ENCODE measurements at places on chromosomes 6 and 20. TPM values are rescaled to one million over a fixed set of nuclear protein-coding genes. Genes with fewer than 3 reads are reported as not detected.

DNA sequence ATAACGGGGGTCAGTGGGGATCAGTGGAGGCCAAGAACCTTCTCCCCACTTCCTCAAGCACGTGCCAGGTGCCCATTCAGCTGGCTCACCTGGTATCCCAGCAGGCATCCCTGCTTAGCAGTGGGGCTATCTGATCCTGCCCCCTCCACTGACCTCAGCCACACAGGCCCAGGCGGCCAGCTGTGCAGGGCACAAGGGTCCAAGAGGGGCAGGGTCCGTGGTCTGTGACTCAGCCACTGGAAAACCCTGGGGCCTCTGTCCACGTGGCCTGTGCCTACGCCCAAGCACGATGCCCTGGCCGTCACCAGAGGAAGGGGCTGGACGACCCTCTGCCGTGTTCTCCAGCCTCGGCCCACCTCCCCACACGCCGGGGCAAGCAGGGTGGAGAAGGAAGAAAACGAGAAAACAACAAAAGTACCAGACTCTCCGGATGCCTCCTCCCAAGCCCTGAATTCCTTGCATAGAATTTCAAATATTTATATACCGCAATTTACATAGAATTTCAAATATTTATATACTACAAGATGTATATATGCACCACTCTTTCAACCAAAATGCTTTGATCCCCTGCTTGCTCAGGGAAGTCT lies 12.1 kb downstream of the PXDC1 start:
- H3K4me1 ChIP-seq: peaks cover 3% of the 10 kb centered on the region
- no peak overlapping the region for H3K27ac ChIP-seq
- no peaks in the 10 kb centered on the region for H3K36me3 ChIP-seq
- DNase-seq: no peak

GRCh38 chr20:31707994-31708735 lies 14.5 kb downstream of the BCL2L1 start:
- peak overlapping the region; percentile 56 for H3K27ac ChIP-seq
- no peaks in the 10 kb centered on the region for H3K27me3 ChIP-seq
- no peak for DNase-seq

The SSTR4 gene
- total RNA-seq: not detected

GRCh38 chr6:122755901-122756300 lies 23.6 kb upstream of the FABP7 start:
- H3K27ac ChIP-seq: no peak overlapping the region
- no peaks in the 10 kb centered on the region for H3K36me3 ChIP-seq
- H3K4me3 ChIP-seq: no peak overlapping the region
- no peaks in the 10 kb centered on the region for H3K27me3 ChIP-seq

DNA sequence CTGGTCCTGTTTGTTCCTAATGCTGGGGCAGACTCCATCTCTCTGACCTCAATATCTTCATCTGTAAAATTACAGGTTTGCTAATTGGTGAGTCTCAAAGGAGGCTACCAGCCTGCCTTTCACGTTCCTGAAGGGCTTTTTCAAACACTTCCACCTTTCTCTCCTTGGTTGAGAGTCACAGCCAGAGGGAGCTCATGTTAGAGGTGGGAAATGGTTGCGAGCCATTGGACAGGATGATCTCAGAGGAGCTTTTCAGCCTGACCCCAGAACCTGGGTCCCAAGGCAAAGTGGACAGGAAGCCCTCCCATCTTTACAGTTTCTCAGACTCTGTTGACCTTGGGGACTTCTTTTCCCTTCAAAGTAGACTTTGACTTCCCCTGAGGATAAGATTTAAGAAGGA lies 37.6 kb downstream of the NDUFAF5 start:
- no peak overlapping the region for H3K4me3 ChIP-seq
- peaks cover 11% of the 10 kb centered on the region for H3K4me1 ChIP-seq
- peaks cover 3% of the 10 kb centered on the region for H3K27me3 ChIP-seq
- no peak for DNase-seq
- H3K36me3 ChIP-seq: peaks cover 10% of the 10 kb centered on the region

- H3K4me3 ChIP-seq: no peak overlapping the region
- H3K27me3 ChIP-seq: peaks cover 8% of the 10 kb centered on the region
- H3K36me3 ChIP-seq: peaks cover 2% of the 10 kb centered on the region
- no peaks in the 10 kb centered on the region for H3K4me1 ChIP-seq
- H3K27ac ChIP-seq: no peak overlapping the region
- DNase-seq: no peak
These were observed 14.5 kb downstream of the PERP start for GRCh38 chr6:138092686-138093085.

DNA sequence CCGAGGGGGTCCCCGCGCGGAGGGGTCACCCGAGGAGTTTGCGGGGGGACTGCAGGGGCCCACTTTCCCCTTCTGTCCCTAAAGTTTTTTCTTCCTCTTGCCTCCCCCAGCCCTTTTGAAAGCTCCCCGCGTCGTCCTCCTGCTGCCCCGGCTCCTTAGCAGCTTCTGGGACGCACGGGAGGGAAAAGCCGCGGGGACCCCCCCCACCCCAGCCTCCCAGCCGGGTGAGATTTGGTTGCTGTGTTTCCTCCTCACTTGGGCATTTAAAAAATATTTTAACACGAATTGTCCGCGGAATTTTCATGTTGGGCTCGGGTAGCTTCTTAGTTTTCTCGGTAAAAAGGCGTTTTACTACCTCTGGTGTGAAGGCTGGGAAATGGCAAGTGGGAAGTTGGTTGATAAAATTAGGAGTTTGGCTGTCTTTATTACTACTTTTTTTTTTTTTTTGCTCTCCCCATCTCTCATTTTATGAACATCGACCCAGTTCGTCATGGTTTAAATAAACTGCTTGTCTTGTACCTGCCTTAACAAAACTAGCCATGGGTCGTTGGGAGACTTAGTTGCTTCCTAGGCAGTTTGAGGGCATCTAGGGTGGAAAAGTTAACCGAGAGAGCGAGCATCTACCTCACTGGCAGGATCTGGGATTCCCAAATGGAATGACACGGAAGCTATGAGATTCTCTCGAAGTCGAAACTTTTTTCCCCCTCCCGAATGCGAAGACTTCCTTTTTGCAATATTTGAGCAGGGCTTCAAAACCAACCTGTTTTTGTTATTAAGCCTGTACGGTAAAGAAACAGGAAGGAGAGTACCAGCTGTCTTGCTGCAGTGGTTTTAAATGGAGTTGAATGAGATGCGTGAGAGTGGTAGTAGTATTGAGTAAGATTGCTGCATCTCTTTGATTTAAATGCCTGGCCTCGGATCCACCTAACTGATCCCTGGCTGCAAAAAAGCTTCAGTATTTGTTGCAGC lies 868 bp downstream of the NCOA3 start:
- DNase-seq: peak; percentile 56
- H3K27ac ChIP-seq: peak overlapping the region; percentile 95
- H3K36me3 ChIP-seq: peaks cover 47% of the 10 kb centered on the region
- peak overlapping the region; percentile 99 for H3K4me3 ChIP-seq

The IRF4 gene
- 617 TPM for total RNA-seq

- peaks cover 19% of the 10 kb centered on the region for H3K27me3 ChIP-seq
- no peaks in the 10 kb centered on the region for H3K36me3 ChIP-seq
- no peaks in the 10 kb centered on the region for H3K4me1 ChIP-seq
- no peak for DNase-seq
These were observed 39.9 kb downstream of the HLA-B start for GRCh38 chr6:31317036-31317435.

- no peak overlapping the region for H3K27ac ChIP-seq
- H3K36me3 ChIP-seq: no peaks in the 10 kb centered on the region
- peaks cover 80% of the 10 kb centered on the region for H3K27me3 ChIP-seq
- no peak for DNase-seq
- peaks cover 19% of the 10 kb centered on the region for H3K4me1 ChIP-seq
These were observed 11.3 kb upstream of the TFAP2A start for GRCh38 chr6:10425975-10426780.

The ARMH2 gene
- total RNA-seq: not detected

The RSPO3 gene
- not detected for total RNA-seq

- H3K36me3 ChIP-seq: no peaks in the 10 kb centered on the region
- H3K4me3 ChIP-seq: no peak overlapping the region
- peaks cover 29% of the 10 kb centered on the region for H3K4me1 ChIP-seq
- no peak for DNase-seq
- H3K27ac ChIP-seq: no peak overlapping the region
These were observed 43.0 kb upstream of the HLA-E start for GRCh38 chr6:30446259-30446658.

DNA sequence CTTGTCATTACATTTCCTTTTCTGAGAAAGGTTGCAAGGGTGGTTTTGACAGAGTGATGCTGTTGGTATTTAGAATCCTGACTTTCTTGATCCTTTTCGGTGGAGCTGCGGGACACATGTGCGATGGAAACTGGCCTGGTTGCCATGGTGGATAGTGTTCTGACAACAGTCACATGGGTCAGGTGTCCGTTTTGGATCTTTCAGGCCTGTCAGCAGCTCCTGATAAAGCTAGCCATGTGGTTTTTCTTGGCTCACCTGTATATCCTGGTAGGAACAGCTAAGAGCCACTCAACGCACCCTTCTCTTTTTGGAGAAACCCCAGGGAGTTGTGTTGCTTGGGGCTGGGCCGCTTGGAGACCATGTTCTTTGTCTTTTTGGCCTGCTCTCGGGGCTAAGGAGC lies 177.4 kb downstream of the MTFR2 start:
- H3K27ac ChIP-seq: no peak overlapping the region
- H3K4me1 ChIP-seq: no peaks in the 10 kb centered on the region
- no peak for DNase-seq
- H3K36me3 ChIP-seq: no peaks in the 10 kb centered on the region

The CRIP3 gene
- total RNA-seq: 1.6 TPM

- H3K36me3 ChIP-seq: no peaks in the 10 kb centered on the region
- H3K27ac ChIP-seq: peak overlapping the region; percentile 83
These were observed 201.8 kb upstream of the LRFN2 start for GRCh38 chr6:40788661-40789655.

DNA sequence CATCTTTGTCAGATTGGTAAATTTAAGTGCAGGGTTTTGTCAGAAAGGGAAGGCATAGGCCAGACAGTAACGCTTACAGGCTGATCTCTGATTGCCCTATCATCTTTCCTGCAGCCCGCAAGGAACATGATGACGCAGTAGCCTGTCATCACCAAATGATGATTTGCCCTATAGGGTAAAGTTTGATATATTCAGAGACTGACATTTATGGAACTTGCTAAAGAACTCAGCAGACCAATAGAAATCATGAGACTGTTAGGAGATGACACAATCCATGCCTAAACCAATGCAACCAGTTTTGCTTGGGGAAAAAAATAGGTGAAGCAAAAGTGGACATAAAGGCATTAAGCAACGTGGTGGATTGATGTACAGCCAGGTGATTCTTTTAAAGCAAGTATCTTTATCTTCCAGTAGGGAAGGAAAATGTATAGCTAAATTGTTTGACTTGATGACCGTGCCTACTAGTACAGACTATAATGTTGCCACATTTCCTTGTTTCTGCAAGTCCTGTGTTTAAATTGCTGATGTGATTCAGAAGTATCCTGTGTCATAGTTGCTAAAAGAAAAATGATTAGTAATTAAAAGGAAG lies 2.4 kb downstream of the NUS1 start:
- peak overlapping the region; percentile 80 for H3K4me3 ChIP-seq
- H3K36me3 ChIP-seq: peaks cover 41% of the 10 kb centered on the region
- peak overlapping the region; percentile 84 for H3K27ac ChIP-seq
- DNase-seq: peak; percentile 54
- no peaks in the 10 kb centered on the region for H3K27me3 ChIP-seq
- peaks cover 68% of the 10 kb centered on the region for H3K4me1 ChIP-seq

- no peaks in the 10 kb centered on the region for H3K4me1 ChIP-seq
- DNase-seq: no peak
- no peak overlapping the region for H3K27ac ChIP-seq
- H3K27me3 ChIP-seq: no peaks in the 10 kb centered on the region
- H3K36me3 ChIP-seq: no peaks in the 10 kb centered on the region
These were observed 1263.3 kb upstream of the EYS start for GRCh38 chr6:66970373-66970772.

The RALY gene
- total RNA-seq: 152 TPM

The BEND6 gene
- not detected for total RNA-seq

DNA sequence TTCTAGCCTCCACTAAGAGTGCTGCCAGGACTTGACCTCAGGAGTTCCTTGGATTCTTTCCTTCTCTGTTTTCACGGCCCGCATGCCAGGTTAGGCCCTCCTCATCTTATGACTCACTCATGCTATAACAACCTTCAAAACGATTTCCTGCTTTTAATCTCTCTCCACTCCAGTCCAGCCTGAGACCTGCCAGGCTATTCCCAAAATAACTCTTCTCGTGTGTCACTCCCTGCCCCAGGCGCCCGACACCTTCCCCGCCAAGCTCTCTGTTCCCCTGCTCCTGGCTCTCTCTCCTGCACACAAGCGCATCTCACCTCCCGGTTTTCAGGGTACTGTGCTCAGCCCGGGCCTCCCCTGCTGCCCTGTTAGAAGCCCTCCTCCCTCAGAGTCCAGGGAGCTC lies 64.1 kb upstream of the RPS6KA2 start:
- no peak for DNase-seq
- H3K36me3 ChIP-seq: no peaks in the 10 kb centered on the region
- no peak overlapping the region for H3K27ac ChIP-seq
- H3K4me3 ChIP-seq: no peak overlapping the region
- no peaks in the 10 kb centered on the region for H3K27me3 ChIP-seq

DNA sequence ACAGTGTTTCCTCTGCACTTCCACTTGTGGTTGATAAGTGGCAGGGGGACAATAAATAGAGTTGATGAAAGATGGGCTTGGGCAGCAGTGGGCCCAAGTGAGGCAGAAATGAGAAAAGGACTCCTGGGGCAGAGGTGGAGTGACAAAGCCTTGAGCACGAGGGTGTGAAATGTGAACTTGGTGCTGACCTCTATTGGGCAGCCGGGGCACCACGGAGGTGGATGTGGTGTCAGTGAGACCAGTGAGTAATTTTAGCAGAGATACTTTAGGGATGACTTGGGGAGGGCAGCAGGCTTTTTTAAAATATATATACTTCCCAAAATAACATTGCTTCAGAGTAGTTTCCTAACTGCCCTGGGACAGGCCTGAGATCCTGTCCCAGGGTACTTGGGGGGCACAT lies 30.6 kb upstream of the MYLK2 start:
- no peak overlapping the region for H3K4me3 ChIP-seq
- H3K27ac ChIP-seq: no peak overlapping the region
- DNase-seq: peak; percentile 8

DNA sequence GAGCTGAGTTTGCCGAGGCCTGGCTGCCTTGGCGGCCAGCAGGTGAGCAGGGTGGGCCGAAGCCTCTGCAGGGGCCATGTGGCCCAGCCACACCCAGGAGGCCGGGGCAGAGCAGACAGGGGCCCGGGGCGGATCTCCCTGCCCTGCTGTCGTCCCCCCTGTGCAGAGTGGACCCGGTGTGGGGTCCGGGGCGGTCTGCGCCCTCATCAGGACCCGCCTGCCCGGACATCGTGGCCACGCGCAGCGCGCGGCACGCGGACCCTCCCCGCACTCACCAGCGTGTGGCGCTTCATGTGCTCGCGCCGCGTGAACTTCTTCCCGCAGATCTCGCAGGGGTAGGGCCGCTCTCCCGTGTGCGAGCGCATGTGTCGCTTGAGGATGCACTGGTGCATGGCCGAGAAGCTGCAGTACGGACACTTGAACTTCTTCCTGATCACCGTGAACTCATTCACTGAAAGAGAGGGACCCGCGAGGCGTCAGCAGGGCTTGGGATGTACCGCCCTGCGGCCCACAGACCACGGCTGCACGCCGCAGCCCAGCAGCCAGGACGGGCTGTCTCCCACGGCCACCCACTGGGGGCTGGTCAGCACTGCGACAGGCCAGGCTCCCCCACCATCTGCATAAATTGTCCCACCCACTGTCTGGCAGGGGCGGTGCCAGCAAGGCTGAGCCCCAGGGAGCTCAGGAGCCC lies 13.0 kb downstream of the SLC2A4RG start:
- no peaks in the 10 kb centered on the region for H3K27me3 ChIP-seq
- H3K36me3 ChIP-seq: no peaks in the 10 kb centered on the region
- peaks cover 25% of the 10 kb centered on the region for H3K4me1 ChIP-seq
- no peak overlapping the region for H3K4me3 ChIP-seq
- H3K27ac ChIP-seq: no peak overlapping the region
- DNase-seq: no peak

GRCh38 chr6:71203206-71203605 lies 85.4 kb upstream of the OGFRL1 start:
- no peaks in the 10 kb centered on the region for H3K36me3 ChIP-seq
- no peak overlapping the region for H3K27ac ChIP-seq
- H3K4me1 ChIP-seq: no peaks in the 10 kb centered on the region
